Nephron progenitor cell (in vitro differentiated cells): ENCODE measurements at places on chromosomes 4 and X.

- no peak for DNase-seq
These were observed 69.1 kb downstream of the TMA16 start for GRCh38 chr4:163563592-163563991.

GRCh38 chr4:124288706-124289486 is 423.6 kb downstream of the ANKRD50 start:
- no peak for DNase-seq

DNA sequence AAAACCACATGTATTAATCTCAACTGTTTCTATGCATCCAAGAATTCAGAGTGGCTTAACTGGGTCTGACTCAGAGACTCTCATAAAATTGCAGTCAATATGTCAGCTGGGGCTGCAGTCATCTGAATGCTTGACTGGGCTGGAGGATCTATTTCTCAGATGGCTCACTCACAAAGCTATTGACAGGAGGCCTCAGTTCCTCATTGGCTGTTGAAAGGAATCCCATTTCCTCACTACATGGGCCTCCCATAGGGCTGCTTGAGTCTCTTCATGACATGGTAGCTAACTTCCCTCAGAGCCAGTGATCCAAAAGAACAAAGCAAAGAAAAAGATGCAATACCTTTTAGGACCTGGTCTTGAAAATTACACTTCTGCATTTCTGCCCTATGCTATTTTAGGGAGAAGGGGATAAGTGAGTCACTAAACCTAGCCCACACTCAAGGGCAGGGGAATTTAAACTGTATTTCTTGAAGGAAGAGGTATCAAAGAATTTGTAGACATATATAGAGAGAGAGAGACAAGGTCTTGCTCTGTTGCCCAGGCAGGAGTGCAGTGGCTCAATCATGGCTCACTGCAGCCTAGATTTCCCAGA is 9.8 kb downstream of the SCFD2 start:
- no peak for DNase-seq

GRCh38 chr4:163762741-163763140 is 268.3 kb downstream of the TMA16 start:
- no peak for DNase-seq

GRCh38 chr4:57499786-57500185 is 389.6 kb upstream of the IGFBP7 start:
- DNase-seq: no peak

- no peak for DNase-seq
These were observed 544.7 kb downstream of the SPRY1 start for GRCh38 chr4:123941306-123941705.

- no peak for DNase-seq
These were observed 175.4 kb downstream of the SH3BGRL start for GRCh38 chrX:81377329-81377728.

DNA sequence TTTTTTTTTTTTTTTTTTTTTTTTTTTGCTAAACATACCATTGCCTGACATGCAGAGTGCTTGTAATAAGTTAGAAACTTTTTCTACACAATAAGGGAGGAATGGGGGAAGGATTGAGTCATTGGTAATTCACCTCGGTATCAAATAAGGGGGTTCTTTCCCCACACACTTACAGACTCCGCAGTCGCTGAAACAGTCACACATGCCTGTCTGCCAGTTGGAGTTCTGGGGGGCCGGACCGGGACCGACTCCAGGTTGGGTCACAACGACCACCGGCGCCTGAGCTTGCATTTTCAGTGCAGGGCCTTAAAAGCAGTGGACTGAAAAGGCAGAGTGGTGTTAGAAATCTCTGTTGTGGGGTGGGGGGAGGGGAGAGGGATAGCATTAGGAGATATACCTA is 6.9 kb downstream of the PLAC8 start:
- no peak for DNase-seq

GRCh38 chr4:84611531-84611930 is 28.6 kb downstream of the CDS1 start:
- no peak for DNase-seq

DNA sequence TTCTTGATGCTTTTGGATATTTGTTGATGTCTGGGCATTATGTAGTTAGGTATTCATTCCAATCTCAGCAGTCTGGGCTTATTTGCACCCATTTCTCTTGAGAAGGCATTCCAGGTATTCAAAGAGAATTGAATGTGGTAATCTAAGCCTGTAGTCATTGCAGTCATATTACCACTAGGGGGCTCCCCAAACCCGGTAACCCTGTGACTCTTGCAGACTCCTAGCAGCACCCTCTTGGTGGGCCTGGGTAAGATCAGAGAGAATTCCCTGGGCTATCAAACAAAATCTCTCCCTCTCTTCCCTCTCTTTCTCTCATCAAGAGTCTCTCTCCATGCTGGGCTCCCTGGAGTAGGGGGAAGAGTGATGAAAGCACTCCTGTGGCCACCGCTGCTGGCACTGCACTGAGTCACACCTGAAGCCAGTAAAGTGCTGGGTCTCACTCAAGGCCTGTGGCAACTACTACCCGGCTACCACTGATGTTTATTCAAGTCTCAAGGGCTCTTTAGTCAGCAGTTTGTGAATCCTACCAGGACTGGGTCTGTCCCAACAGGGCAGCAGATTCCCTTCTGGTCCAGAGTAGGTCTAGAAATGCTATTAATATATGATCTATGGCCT is 187.7 kb upstream of the NUDT10 start:
- peak; percentile 47 for DNase-seq

DNA sequence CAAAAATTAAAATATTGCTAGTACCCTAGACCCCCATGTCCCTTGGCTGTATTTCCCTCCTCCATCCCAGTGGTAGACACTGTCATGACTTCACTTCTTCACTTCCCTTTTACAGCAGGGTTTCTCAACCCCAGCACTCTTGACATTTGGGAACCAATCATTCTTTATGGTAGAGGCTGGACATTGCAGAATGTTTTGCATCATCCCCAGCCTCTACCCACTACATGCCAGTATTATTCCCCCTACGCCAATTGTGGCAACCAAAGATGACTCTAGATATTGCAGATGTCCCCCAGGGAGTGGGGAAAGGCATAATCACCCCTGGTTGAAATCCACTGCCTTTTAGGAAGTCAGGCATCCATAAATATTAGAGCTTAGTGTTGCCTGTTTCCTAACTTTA is 138.6 kb downstream of the AMELX start:
- no peak for DNase-seq

GRCh38 chrX:65196758-65197360 is 220.6 kb upstream of the ZC4H2 start:
- peak; percentile 53 for DNase-seq

- DNase-seq: no peak
These were observed 209.1 kb upstream of the FAT1 start for GRCh38 chr4:186932631-186933187.

DNA sequence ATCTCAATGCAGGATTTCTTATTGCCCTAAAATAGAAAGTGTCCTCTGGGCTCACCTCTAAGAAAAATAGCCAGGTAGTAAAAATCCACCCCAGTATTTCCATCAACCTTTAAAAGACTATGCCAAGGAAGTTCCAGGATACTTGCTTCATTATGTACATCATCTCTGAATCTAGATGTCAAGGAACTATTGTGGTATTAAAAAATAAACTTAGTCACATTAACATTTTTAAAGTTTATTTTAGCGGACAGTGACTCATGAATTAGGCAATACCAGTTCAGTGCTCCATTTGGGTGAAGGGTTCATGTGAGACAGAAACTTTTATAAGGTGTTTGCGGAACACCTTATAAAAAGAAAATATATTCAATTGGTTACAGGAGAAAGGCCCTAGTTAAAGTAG is 209.2 kb downstream of the ADAM29 start:
- DNase-seq: no peak

DNA sequence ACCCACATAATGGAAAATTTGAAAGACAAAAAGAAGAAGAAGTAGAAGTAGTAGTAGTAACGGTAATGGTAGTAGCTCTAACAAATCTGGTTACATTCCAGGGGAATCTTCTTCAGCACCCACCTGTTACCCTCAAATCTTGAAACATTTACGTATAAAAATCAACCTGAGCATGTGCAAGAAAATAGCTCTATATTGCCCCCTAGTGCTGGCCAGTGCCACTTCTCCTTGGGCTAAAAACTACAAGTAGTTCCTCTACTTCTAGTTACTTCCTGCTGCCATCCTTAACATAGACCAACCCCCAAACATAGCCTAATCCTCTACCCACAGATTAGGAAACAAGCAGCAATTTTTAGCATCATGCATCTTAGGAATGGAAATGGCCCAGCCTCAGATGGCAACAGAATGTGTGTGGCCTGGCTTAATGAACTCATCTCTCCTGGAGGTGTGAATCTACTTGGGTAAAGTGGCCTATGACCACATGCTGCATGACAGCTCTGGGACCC is 3.1 kb downstream of the PDGFC start:
- peak; percentile 73 for DNase-seq

GRCh38 chrX:18883234-18883960 is 100.5 kb downstream of the PHKA2 start:
- DNase-seq: no peak

DNA sequence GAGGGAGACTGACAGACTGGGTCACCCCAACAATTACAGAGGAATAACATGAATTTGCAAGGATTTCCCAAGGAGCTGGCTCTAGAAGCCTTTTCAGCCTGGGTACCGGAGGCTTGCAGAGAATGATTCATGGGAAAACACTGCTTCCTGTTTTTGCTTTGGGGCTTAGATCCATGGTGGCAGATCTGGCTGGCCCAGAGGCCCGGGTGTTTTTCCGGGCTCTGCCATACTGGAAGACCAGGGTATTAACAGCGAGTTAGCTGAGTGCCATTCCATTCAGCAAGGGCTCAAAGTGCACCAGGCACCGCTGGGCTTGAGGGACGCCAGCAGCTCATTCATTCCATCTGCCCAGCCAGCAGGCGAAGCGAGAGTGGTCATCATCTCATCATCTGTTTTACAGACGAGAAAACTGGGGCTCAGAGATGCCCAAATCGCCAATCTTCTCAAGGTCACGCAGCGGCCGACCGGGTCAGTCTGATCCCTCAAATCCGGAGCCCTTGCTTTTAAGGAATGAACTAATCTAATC is 1.3 kb downstream of the WDR1 start:
- no peak for DNase-seq

- no peak for DNase-seq
These were observed 221.0 kb upstream of the BCOR start for GRCh38 chrX:40318801-40319200.

- no peak for DNase-seq
These were observed 15.6 kb downstream of the NELFA start for GRCh38 chr4:1993169-1993516.

GRCh38 chrX:8632924-8633323 is 99.0 kb downstream of the ANOS1 start:
- DNase-seq: no peak

DNA sequence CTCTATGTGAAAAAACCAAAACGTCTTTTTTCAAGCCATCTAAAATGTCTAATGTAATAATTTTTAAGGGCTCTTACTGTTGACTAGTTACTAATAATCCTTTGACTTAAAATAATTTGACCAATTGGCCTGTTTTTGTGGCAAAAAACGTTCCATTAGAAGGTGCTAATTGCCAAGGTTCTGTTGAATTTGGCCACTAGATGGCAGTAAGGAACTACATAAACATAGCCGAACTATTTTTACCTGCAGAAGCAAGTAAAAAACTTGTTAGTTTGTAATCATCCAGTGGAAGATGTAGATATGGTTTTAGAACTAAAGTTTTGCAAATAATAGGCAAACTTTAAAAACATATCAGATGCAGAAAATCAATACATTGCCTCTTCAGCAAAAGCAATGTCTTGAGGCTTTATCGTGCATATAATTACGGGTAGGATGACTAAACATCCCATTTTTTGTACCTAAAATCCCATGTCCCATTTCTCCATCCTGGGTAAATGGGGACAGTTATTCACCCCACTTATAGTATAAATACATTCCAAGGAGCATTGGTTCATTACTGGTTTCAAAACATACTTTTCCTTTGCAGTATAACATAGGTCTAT is 57.6 kb downstream of the PROM1 start:
- peak; percentile 38 for DNase-seq

GRCh38 chr4:112060212-112060611 is 85.0 kb upstream of the FAM241A start:
- DNase-seq: no peak

DNA sequence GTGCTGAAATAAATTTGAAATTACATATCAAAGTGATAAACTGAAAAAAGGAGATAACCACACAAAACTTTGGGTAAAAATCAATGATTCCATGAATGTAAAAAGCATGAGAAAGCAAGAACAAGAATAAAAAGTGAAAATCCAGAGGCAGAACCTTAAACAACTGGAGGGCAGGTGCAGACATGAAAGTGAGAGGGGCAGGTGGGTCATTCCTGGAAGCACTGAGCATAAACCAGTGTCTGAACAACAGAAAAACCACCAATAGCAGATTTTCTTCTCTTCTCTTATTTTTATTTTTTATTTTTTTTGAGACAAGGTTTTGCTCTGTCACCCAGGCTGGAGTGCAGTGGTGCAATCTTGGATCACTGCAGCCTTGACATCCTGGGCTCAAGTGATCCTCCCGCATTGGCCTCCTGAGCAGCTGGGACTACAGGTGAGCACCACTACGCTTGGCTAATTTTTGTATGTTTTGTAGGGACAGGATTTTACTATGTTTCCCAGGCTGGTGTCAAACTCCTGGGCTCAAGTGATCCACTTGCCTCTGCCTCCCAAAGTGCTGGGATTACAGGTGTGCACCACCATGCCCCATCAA is 46.8 kb upstream of the GPR78 start:
- DNase-seq: no peak

DNA sequence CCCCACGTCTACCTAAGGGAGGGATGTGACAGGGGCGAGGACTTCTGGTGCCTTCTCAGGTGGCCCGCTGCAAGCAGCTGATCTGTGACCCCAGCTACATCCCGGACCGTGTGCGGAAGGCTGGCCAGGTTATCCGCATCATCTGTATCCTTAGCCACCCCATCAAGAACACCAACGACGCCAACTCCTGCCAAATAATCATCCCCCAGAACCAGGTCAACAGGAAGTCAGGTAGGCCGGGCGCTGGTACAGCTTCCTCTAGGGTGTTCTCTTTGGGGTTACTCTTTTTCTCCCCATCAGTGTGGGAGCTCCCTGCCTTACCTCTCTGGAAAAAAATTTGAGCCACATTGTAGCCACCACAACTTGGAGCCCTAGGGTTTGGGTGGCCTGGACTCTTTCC is 2.4 kb upstream of the FAM50A start:
- no peak for DNase-seq

DNA sequence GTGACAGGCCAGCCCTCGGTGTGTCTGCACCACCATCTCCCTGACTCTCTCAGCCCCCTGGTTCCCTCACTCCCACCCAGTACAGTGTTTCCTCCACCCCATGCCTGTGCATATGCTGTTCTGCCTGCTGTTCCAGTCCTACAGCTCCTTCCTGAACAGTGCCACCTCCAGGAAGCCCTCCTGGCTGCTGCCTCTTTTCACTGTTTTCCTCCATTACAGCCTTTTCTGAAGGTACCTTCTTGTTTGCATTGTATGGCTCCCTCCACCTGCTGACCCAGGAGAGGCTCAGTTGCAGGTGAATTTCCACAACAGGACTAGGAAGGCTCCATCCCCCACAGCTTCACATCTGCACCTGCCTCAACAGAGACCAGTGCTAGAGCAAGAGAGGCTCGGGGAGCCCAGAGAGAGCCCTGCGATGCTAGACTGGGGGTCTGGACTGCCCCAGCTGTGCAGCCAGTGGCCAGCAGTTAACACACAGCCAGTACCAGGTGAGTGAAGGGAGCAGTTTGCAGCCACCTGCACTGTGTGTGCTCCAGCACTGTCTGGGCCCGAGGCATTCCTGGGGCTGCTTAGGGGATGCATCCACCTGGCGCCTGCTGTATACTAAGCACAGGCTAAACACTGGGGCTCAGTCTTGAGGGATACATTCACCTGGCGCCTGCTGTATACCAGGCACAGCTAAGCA is 92.0 kb downstream of the ADRA2C start:
- DNase-seq: no peak
